Stimulated activated CD4-positive, alpha-beta T cell treated with anti-CD3 and anti-CD28 coated beads, Interleukin-12 subunit alpha, Interleukin-12 subunit beta, amount 100 ng/mL, for 24 hours (primary cell): ENCODE measurements at places on chromosomes 16 and 17.

DNA sequence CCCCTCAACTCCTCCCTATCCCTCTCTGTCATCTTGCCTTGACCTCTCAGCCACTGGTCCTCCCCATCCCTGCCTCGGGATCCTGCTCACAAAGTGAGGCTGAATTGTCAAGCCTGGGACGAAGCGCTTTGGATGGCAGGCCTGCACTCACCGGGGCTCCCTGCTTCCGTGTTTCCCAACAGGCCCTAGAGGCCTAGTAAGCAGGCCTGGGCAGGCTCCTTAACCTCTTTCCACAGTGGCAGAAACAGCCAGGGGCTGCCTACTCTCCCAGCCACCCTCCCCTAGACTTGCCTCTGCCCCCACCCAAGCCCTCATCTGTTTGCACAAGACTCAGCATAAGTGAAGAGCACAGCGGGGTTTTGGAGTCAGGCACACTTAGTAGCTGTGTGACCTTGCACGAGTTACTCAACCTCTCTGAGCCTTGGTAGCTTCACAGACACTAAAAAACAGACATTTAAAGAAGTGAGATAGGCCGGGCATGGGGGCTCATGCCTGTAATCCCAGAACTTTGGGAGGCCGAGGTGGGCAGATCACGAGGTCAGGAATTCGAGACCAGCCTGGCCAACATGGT is 5.0 kb upstream of the FADS6 start:
- DNase-seq: no peak

DNA sequence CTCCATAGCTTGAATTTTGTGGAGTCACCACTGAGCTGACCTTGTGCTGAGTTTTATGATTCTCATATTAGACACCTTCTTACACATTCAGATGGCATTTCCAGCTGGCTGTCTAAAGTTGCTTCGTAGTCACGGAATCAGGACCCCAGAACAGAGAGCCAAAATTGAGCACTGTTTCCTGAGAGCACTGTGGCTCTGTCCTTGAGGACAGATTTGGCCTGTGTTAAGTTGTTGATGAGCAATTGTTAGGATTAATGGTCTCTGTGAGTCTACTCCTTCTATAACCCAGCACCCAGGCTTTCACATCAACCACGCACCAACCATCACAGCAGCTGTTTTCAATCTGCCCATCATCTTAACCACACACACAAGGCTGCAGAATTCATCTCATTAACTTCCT is 277.5 kb upstream of the HSBP1 start:
- no peak for DNase-seq

DNA sequence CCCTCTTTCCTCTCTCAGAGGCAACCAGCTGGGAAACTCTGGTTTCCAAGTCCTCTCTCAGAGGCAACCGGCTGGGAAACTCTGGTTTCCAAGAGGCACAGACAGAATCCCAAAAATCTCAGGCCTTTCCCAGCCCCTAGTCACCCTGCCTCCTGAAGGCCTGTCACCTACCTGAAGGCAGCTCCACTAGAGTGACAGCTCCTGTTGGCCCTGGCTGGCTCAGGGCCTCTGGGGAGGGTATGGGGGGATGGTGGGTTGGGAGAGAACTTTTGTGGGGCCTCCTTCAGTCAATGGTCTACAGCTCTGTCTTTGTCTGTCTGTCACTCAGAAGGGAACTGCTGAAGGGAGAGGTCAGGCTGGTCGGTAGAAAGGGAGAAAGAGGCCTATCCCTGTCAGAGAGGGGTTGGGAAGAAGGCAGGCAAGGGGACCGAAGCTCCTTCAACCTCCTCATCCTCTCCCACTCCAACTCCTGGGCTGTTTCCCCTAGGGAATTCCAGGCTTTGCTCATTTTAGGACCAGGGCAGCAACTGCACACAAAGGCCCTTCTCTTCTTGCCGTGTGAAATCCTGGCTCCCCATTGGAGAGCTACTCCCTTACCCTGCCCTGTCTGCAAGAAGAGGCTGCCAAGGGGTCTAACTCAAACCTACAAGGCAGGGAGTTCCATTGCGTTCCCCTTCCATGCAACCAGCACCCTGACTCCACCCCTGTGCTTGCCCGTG is 23.6 kb downstream of the COPZ2 start:
- no peak for DNase-seq

- DNase-seq: no peak
Measured at GRCh38 chr17:8277317-8277716, 11.2 kb upstream of the RANGRF start.

GRCh38 chr17:34493917-34494316 is 85.5 kb upstream of the TMEM132E start:
- DNase-seq: no peak

DNA sequence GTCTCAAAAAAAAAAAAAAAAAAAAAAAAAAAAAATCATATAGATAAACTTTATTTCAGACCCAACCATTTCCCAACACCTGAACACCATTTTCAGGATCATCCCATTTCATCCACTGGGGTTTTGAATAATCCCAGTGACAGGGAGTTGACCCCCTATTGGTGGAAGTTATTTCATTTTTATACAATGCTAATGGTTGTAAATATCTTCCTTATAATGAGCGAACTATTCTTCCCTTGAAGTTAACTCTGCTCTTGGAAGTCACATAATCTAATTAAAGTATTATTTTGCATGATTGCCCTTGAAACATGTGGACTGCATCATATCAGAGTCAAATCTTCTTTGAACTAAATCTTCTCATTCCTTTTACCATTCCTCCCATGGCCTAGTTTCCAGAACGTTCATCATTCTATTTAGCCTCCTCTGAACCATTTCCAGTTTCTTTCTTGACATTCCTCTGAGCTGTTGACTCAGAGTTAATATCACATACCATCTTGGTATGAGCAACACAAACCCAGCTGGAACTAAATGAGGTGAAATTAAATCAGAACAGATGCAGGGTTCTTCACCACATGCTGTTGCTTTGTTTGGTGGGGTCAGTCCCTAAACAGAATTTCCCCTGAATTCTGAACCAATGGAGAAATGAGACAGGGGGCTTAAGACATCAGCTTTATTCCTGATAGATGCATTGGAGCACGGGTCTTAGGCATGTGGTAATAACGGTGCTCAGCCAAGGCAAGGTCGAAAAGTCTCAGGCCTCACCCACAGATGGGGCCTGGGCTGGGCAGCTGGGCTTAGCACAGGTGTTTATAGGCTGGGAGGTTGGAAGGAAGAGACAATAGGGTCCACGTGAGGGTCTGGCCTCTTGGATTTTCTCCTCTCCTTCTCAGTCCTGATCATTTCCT is 8.9 kb downstream of the HSD17B2 start:
- no peak for DNase-seq
